GDM1 (cell line): ENCODE measurements at places on chromosomes 1 and 21.

DNA sequence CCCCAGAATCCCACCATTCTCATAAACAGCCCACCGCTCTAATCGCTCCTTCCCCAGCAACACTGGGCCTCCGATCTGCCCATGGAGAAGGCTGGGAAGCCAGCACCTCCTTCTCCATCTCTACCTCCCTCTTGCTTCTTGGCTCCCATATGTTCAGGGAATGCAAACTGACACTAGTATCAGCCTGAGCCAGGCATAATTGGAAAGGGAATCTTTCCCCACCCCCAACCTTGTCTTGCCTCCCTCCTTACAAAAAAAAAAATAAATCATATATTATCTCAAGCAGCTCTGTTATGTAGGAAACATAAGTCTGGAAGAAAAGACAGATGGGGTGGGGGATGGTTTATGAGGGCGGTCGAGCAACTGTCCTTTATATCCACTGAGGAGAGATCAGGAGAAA lies 127.2 kb downstream of the NAV1 start:
- no peak for DNase-seq

GRCh38 chr1:66403007-66403731 lies 130.8 kb upstream of the SGIP1 start:
- DNase-seq: no peak

- peak; percentile 79 for DNase-seq
These were observed 12.3 kb upstream of the SLAMF7 start for GRCh38 chr1:160726498-160727315.

DNA sequence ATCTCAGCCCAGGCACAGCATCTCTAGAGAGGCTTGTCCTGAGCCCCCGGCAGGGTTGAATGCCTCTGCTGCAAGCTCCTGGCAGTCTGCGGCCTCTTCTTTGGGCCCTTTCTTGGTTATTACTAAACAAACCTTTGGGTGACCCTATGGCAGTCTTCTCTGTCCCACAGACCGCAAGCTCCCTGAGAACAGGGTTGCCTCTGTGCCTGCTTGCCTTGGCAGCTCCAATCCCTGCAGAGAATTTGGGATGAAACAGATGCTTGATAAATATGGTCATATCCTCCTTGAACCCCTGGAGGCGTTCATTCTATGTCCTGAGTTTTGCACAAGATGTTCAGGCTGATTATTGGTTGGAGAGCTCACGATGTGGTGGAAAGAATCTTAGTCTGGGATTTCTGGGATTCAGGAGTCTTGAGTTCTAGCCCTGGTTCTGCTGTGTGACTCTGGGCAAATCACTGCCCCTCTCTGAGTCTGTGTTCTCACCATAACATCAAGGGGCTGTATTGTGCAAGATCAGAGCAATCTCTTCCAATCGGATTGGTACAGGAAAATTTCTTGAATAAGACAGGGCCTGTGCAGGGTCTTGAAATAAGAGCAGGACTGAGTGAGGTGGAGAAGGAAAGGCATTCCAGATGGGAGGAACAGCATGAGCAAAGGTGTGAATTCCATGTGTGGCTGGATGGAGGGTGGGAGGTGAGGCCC lies 49.6 kb downstream of the EDN2 start:
- DNase-seq: no peak

- no peak for DNase-seq
These were observed 17.2 kb upstream of the CXADR start for GRCh38 chr21:17495680-17496079.
